ENCODE measurements at places on chromosomes 4 and X.

DNA sequence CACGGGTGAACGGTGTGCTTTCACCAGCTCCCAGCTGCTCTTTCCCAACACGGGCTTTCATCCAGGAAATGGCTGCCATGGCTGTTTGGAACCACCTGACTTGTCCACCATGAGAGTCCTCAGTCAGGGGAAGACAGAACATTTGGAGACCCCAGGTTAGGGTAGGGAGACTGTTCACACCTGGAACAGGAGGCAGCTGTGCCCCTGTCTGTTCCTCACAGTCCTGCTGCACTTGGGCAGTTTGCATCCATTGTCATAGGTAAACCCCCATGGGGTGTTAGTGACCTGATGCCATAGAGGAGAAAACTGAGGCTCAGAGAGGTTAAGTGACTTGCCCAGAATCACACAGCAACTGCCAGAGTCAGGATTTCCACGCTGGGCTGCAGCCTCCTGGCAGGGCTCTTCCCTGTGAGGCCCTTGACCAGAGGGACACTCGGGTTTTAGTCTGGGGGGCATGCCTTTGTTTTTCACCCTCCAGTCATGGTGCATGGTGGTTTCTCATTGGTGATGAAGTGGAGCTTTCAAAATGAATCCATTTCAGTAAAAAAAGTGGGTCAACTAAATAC lies 54.5 kb downstream of the TRMT44 start:
- no peak for DNase-seq

DNA sequence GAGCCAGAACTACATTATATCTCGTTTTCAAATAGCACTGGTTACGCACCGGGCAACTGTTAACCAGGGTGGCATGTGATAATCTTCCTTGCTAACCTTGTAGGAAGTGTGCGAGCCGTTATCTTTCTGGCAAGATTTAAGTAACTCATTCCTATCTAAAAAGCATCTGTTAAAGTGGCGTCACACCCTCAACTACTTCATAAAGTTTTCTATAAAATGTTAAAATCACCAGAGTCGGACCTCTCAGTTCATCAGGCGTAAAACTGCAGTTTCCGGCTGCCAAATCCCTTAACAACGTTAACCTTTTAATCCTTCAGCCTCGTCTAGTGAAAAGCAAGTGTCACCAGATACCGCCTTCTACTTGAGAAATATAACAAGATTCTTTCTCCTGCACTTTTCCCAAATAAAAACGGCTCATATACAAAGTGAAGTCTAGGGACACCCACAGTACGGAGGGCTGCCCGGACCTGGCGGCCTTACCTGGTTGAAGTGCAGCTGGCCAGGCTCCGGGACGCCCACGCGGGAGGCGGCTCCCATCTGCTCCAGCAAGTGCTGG lies 1.2 kb downstream of the SLC39A8 start:
- peak; percentile 26 for DNase-seq

- no peak for DNase-seq
Measured at GRCh38 chr4:152591876-152592275, 56.0 kb upstream of the FBXW7 start.

GRCh38 chr4:144685911-144686310 lies 40.0 kb downstream of the HHIP start:
- no peak for DNase-seq

- DNase-seq = no peak
Measured at GRCh38 chr4:56958111-56958517, 19.3 kb downstream of the NOA1 start.

Measured in CD4-positive, alpha-beta T cell treated with Interleukin-12 subunit alpha and Interleukin-12 subunit beta, for 1 hour (primary cell).